ENCODE measurements at places on chromosomes 3 and 15.

DNA sequence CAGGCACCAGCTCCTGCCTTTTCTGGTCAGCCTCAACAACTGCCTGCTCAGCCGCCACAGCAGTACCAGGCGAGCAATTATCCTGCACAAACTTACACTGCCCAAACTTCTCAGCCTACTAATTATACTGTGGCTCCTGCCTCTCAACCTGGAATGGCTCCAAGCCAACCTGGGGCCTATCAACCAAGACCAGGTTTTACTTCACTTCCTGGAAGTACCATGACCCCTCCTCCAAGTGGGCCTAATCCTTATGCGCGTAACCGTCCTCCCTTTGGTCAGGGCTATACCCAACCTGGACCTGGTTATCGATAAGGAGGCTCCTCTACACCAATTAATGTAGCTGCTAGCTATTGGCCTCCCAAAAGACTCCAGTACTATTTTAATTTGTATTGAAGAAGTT, 38.9 kb downstream of the TFG start:
- DNase-seq: no peak

GRCh38 chr3:108406661-108407206, 103.7 kb downstream of the MYH15 start:
- peak; percentile 1 for DNase-seq

GRCh38 chr3:113953677-113954076, 5.9 kb downstream of the ZDHHC23 start:
- DNase-seq: no peak

GRCh38 chr3:146067048-146067447, 93.9 kb downstream of the PLOD2 start:
- no peak for DNase-seq

DNA sequence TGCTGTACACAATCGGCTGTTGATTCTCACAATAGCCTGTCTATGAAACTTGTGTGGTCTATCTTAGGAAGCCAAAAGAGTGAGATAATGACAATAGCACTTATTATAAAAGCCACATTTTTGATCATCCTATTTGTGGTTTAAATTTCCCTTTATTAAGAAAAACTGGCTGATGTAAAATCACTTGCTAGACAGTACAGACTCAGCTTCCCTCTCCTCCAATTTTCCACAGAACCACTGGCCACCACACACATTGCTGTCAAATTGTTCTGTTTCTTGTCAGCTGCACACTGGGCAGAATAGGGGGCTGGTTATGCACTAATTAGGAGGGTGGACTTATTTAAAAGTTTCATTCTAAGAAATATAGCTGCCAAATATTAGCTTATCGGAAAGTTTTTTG, 425.9 kb downstream of the EPHA3 start:
- no peak for DNase-seq

- no peak for DNase-seq
Measured at GRCh38 chr3:177263615-177264368, 66.5 kb upstream of the TBL1XR1 start.

GRCh38 chr3:195699860-195700259, 20.9 kb upstream of the MUC20 start:
- no peak for DNase-seq

GRCh38 chr15:71575474-71576045, 234.8 kb upstream of the NR2E3 start:
- no peak for DNase-seq

GRCh38 chr3:53820084-53820483, 26.1 kb downstream of the CHDH start:
- no peak for DNase-seq

DNA sequence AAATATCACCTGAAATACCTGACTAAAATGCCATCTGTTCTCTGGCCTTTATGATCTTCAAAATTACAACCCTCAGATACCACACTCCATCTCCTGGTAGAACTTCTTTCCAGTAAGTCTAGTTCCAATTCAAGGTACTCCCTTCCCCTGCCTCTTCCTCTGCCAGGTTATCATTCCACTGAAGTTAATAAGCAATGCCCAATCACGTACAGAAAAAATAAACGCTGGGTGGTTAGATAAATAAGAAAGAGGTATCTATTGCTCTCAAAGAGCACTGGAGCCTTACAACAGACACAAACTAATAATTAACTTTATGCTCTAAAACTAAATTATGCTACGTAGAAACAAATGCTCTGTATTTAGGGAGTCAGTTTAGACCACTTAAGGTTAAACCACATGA, 112.5 kb downstream of the MYO9A start:
- DNase-seq: no peak

GRCh38 chr3:197229836-197230235, 68.6 kb downstream of the DLG1 start:
- no peak for DNase-seq

- no peak for DNase-seq
Measured at GRCh38 chr3:142604940-142605339, 8.7 kb downstream of the PLS1 start.

DNA sequence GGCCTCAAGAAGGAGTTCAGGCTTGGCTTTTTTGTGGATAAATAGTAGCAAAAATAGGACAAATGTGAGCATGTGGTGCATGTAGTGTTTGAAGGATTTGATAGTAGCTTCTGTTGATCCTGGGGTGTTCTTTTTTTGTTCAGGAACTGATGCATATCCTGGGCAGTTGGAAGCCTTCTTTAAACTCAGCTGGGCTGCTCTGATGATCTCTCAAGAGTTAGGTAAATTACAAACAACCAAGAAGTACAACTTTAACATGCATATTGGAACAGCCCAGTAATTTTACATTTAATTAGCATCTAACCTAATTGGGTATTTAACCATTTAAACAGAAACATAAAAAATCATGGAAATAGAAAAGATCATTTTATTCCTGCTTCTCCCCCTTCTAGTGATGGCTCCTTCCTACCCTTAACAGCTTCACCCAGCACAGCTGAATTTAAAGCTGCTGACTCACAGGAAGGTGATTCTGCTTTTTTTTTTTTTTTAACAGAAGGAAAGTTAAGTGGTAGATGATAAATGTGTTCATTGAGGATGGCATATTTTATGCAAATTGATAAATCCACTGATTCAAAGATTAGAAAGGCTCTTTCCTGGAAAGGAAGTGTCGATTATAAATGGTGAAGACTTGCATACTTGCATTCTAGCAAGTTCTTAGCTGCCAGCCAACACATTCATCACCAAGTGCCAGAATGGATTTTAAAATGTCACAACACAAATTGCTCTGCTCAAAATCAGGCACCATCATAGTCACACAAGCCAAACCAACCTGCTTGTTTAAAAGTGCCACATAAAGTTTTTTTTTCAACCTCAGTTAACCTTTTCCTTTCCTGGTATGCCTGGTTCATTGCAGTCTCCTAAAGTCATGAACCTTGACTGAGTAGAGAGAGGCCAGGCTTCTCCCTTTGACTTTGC, 20.0 kb downstream of the SLC35G2 start:
- DNase-seq: no peak

- DNase-seq: no peak
Measured at GRCh38 chr15:90933301-90933700, 952 bp upstream of the HDDC3 start.

- DNase-seq: no peak
Measured at GRCh38 chr15:71732636-71733035, 77.7 kb upstream of the NR2E3 start.

GRCh38 chr3:55697177-55697865, 210.2 kb upstream of the WNT5A start:
- no peak for DNase-seq

DNA sequence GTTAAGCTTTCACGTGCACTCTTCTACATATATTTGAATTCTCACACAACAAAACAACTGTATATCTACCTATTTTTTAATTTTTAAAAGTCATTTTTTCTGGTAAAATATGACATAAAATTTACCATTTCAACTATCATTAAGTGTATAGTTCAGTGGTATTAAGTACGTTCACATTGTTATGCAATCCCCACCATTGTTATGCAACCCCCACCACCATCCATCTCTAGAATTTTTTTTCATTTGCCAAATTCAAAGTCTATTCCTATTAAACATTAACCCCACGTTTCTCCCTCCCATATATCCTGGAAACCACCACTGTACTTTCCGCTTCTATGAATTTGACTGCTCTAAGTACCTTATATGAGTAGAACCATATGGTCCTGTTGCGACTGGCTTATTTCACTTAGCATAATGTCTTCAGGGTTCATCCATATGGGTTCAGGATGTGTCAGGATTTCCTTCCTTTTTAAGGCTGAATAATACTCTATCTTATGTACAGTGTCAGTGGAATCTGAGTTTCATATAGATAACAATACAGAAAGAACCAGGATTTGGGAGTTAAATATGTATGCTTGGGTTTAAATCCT, 279.2 kb downstream of the DOCK3 start:
- DNase-seq: no peak

DNA sequence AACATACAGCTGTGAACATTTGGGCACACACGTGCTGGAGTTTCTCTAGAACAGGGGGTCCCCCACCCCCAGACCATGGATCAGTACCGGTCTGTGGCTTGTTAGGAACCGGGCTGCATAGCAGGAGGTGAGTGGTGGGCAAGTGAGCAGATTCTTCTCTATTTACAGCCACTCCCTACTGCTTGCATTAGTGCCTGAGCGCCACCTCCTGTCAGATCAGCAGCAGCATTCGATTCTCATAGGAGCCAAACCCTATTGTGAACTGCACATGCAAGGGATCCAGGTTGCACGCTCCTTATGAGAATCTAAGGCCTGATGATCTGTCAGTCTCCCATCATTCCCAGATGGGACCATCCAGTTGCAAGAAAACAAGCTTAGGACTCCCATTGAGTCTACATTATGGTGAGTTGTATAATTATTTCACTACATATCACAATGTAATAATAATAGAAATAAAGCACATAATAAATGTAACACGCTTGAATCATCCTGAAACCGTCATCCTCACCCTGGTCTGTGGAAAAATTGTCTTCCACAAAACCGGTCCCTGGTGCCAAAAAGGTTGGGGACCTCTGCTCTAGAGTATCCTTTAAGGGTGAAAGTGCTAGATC, 25.8 kb downstream of the CHRM5 start:
- DNase-seq: no peak

- no peak for DNase-seq
Measured at GRCh38 chr3:43872301-43872700, 181.6 kb downstream of the ABHD5 start.

GRCh38 chr15:28005004-28005527, 94.0 kb downstream of the OCA2 start:
- no peak for DNase-seq

DNA sequence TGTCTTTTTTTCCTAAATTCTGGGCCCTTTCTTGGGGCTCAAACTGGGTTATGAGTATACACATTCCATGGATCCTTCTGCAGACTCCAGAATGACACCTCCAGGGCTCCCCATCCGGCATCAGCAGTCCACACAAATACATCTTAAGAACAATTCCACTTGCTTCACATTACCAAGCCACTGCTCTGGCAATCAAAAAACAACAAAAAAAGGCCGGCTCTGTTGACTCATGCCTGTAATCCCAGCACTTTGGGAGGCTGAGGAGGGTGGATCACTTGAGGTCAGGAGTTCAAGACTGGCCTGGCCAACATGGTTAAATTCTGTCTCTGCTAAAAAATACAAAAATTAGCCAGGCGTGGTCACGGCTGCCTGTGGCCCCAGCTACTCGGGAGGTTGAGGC, 49.9 kb upstream of the LPP start:
- DNase-seq: no peak

DNA sequence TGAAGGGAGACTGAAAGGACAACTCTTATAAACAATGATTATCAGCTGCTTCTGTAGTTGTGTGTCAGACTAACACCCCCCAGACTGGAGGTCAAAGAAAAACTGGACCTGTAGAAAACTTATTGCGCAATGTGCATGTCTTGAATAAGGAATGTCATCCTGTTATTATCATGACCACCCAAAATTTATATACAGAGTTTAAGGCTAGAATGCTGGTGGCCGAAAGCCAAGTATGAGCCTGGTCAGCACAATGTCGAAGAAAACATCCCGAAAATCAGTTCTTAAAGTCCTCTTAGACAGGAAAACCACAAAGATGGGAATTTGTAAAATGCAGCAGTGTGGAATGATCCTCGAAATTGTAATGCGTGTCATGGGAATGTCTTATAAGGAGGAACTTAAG, 29.3 kb downstream of the RFTN1 start:
- no peak for DNase-seq

DNA sequence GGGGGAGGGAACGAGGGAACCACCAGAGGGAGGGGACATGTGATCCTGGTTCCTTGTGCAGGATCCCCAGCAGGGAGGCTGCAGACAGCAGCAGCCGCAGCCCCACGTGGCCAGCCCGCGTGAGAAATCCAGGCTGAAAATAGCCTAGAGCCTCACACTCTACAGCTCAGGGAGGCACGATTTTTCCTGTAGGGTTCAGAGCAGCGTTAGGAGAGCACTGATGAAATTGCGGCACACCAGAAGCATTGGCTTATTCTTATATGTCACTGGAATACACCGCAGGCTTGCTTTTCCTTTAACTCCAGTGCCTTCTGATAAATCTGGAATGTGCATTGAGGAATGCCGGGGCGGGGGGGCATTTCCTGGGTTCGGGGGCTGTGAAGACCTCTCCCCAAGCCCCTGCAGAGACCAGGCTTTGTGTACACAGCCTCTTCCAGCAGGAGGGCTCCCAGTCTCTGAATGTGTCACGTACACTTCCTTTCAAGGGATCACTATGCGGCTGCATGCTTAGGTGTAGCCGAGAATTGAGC, 193.0 kb downstream of the ATP10A start:
- no peak for DNase-seq

GRCh38 chr3:32886911-32887310, 64.5 kb upstream of the CCR4 start:
- no peak for DNase-seq

Data from T follicular helper cell (primary cell).